ENCODE measurements at places on chromosomes 5 and 9.

DNA sequence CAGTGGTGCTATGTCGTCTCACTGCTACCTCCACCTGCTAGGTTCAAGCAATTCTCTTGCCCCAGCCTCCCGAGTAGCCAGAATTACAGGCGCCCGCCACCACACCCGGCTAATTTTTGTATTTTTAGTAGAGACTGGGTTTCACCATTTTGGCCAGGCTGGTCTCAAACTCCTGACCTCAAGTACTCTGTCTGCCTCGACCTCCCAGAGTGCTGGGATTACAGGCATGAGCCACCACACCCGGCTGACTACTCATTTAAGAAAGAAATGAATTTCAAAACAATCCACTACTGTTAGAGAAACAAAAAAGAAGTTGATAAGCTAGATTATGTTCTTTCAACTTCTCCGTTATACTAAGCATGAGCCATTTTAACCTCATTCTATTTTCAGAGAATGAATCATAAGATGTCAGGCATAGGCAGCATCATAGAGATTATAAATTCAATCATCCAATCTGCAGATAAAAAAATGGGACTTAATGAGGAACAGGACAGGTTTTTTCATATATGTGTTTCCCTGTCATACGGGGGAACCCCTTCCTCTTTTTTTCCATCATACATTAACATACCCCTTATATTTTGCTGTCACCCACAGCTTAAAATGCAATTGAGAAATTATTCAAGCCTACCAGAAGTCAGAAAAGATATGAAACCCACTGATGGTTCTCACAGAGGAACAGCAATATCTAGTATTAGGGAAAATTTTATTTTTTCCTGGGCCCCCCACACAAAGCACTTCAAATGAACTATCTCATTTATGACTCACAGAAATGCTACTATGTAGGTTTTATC is 26.5 kb upstream of the ADRB2 start:
- no peak for DNase-seq

DNA sequence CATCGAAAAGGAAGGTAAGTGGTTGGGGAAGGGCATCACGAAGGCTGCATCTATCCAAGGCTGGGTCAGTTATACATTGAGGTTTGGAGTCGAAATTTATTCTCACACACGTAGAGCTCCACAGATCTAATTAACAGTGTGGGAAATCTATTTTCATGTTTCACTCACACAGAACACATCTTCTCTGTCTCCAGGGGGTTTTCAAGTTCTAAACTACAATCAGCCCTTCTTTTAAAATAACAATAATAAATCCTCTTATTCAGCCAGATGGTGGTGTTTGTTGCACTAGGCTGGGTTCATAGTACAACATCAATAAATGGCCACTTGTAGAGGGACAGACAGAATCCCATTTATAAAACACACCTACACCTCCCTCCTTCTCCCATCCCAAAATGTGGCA is 174.5 kb upstream of the KLF9 start:
- no peak for DNase-seq

DNA sequence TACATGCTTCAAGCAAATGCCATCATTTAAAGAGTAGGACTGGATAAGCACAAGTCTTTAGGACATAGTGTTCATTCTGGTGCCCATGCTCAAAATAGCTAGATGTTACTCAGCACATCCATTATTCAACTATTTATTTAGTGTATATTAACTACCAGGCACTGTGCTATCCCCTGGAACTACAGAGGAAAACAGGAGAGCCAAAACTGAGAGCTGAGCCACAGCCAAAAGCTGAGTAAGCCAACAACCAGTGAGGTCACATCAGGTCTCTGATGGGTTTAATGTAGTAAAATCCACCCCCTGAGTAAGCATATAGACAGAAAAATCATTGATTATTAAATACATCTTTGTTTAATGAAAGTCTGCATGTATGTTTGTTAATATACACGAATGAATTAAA is 469.3 kb upstream of the DMAC1 start:
- no peak for DNase-seq

DNA sequence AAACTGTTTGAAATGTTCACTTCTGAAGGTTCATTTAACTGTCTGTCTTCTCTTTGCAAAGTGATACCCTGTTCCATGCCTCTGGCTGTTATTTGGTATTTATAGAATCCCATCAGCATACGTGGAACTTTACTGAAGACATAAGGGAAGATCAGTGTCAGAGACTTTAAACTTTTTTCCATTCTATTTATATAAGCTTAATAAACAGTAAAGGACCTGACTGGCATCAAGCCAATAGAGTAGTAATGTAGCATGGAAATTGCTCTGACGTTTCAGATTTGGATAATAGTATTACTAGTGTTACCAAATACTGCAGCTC is 94.9 kb upstream of the MINAR2 start:
- DNase-seq: no peak

DNA sequence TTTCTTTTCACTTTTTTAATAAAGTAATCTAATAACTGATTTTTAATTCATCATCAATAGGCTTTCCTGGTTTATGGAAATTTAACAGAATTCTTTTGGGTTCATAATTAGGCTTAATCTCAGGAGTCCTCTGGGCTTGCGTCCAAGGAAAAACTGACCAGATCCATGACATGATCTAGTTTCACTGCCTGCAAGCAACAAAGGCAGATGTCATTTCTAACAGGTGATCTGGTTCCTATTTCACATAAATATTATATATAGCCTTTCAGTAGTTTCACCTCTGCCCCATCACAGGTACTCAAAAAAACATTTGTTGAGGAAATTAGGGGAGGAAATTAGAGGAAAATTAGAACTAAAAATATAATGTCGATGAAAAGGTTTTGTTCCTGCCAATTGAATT is 126.4 kb downstream of the FBXL17 start:
- no peak for DNase-seq

DNA sequence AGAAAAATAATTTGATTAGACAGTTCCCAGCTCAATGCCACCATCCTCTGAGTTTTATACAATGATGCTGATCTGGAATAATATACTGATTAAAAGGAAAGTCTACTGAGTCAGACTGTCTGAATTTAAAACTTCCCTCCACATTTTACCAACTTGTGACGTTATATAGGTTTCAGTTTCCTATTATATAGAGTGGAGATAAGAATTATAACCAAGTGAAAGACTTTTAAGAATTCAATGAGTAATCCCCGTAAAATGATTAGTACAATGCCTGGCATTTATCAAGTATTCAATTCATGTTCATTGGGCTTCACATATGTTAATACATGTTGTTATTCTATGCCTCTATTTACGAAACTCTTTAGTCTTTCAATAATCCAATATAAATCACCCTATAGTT is 166.0 kb downstream of the CDH9 start:
- no peak for DNase-seq

- no peak for DNase-seq
These were observed 17.3 kb upstream of the RNU6ATAC start for GRCh38 chr9:134181648-134182034.

GRCh38 chr5:79399046-79399445 is 114.9 kb downstream of the HOMER1 start:
- no peak for DNase-seq

- no peak for DNase-seq
These were observed 114.4 kb downstream of the DROSHA start for GRCh38 chr5:31417512-31417911.

GRCh38 chr5:118832974-118833373 is 155.4 kb downstream of the DTWD2 start:
- no peak for DNase-seq

GRCh38 chr5:109859537-109859936 is 169.8 kb downstream of the MAN2A1 start:
- no peak for DNase-seq

- no peak for DNase-seq
These were observed 6.0 kb downstream of the NACC2 start for GRCh38 chr9:136088939-136089696.

DNA sequence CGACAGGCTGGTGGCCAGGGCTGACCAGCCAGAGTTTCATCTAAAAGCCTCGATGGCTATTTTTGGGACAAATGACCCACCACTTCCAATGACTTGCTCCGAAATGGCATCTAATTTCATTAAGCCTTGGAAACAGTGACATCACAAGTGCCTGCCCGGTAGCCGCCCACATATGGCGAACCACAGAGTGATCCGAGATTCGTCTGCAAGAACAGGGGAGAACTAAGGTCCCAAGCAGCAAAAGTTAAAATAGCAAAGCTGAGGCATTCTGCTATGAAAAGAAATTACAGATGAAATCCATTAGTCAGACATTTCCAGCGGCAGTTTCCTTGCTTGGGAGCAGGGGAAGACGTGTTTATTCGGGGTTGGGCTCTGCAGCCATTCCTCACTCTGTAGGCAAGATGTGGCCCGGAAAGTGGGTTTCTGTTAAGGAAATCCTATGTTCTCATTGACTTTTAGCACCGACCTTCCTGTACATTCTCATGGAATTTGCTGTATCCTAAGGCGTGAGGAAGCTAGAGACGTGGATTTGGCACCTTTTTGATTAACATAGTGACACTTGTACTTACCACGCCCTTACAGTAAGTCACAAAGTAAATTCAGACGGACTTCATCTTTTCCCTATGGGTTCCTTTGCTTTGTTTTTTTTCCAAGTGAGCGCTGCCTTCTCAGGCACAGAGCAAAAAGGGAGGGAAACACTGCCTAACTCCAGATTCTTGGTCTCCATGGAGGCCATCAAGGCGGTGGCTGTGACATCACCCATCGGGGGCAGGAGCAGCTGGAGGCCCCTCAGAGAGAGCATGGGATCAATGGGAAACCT is 45.1 kb downstream of the ERGIC1 start:
- DNase-seq: no peak

DNA sequence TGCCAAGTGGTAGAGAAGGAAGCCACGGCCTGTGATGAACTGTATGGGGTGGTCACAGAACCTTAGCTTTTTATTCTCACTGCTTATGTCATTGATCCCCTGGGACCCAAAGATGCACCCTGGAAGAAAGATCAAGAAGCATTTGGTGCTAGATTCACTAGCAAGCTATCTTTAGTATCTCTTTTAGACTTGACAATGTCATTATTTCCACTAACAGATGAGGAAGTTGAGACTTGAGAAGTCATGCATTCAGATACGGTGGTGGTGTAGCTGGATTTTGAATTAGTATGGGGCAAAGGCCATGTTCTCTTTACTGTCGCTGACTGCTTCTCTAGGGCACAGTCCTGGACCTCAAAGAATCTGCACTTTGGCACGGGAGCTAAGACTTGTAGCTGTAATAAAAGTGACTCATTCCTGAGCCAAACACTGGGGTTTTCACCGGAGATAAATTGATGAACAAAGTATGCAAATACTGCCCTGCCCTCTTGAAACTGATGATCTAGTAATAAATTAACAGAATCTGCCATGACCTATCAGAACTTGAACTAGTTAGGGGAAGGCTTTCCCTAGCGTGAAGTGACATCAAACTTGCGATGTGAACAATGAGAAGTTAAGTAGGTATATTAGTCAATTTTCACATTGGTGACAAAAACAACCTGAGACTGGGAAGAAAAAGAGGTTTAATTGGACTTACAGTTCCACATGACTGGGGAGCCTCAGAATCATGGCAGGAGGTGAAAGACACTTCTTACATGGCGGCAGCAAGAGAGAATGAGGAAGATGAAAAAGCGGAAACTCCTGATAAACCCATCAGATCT is 5.4 kb downstream of the GDA start:
- DNase-seq: no peak

DNA sequence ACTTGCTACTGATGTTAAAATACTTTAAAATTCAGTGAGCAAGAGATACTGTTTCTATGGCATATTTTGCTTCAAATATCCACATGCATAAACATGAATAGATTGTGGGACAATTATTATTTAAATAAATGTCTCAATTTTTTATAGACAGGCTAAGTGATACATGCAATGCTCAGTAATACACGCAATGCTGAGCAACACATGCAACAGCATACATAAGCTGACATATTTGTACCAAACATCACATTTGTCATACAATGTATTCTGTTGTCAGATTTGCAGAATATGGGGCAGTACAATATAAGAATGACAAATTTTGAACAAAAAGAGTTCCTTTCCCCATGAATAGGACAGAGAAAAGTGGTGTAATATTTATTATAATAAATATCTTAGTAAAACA is 155.5 kb downstream of the PDE4D start:
- DNase-seq: no peak

GRCh38 chr9:26723486-26723885 is 169.1 kb downstream of the CAAP1 start:
- DNase-seq: no peak

DNA sequence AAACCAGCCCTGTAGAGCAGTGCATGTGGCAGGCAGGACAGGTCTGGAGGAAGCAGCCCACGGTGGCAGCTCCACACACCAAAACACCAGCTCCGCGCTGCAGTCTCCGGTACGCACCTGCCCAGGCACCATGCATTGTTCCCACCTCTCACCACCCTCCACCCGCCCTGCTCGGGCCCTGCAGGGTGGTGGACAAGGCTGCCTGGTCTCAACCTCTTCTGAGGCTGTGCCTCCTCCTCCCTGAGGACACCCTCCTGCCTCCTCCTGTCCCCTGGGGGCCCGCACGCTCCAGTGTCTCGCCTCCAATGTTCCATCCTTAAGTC is 96.2 kb downstream of the KCNT1 start:
- no peak for DNase-seq

DNA sequence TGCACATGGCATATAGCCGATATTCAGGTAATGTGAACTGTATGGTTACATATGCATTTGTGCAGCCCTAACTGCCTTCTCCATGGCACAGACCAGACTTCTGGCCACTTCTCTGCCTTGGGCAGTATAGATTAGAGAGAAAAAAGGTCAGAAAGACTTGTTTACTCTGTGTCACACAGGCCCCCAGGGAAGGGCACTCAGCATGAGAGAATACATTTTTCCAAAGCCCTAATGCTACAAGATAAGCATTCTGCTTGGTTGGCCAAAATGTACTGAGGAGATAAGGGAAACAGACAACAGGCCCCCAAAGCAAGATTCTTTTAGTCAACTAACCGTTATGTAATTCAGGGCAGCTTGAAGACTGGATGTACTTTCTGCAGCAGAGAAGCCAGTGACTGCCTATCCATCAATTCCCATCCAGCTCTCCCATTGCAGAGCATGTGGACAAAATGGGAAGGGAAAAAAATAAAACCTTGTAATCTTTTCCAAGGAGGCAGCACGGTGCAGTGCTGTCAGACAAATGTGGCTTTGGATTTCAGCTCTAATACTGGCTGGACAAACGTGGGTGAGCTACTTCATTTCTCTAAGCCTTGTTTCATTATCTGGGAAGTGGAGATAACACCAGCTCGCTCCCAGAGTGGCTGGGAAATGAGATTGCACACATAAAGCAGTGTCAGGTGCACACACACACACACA is 205.9 kb downstream of the NSG2 start:
- no peak for DNase-seq

GRCh38 chr5:9337928-9338595 is 207.8 kb downstream of the SEMA5A start:
- DNase-seq: no peak

All from fibroblast of skin of left biceps (primary cell).